ENCODE measurements at places on chromosomes 1 and 21.

GRCh38 chr1:184604152-184604900, 150.3 kb downstream of the EDEM3 start:
- DNase-seq, result no peak

DNA sequence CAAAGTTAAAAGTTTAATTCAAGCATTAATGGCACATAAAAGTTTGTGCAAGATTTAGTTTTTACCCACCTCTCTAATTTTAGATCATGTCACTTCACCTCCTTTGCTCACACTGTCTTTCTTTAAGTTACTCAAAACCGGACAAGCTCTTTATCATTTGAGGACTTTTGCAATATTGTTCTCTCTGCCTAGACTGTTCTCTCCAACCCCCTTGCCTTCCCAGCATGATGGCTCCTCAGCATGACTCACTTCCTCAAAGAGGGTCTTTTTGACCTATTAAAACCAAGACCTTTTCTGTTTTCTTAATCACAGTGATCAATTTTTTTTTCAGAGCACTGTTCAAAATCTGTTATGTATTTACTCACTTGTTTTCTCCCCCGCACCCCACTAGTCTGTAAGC, 61.3 kb downstream of the XKR8 start:
- DNase-seq, result no peak

GRCh38 chr1:177368255-177368654, 197.5 kb downstream of the BRINP2 start:
- no peak for DNase-seq

DNA sequence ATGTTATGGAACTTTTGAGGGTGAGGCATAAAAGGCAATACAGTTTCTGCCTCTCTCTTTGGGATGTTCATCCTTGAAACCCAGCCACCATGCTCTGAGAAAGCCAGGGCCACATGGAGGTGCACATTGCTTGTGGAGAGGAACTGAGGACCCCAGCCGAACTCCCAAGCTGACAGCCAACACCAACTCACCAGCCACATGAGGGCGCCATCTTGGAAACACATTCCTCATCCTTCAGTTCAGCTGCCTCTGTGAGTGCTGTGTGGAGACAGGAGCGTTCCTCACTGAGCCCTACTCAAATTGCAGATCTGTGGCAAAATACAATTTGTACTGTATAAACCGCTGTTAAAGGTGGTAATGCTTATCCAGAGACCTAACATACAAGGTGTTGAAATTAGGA, 137.5 kb downstream of the GABPA start:
- no peak for DNase-seq

DNA sequence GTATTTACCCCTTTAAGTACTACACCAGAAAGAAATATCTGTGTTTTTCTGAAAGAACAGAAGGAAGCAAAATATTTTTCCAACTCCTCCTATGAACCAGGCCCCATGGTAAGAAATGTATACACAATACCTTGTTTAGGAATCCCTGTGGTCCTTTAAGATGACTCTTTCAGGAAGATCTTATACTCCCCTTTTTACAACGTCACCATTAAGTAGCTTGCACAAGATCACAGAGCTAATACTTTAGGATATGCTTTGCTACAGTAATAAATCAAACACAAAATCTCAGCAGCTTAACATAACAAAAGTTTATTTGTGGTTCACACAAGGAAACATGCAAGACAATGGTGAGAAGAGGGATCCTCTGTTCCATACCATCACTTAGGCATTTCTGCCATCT, 8.8 kb upstream of the LAMB3 start:
- DNase-seq, result no peak

DNA sequence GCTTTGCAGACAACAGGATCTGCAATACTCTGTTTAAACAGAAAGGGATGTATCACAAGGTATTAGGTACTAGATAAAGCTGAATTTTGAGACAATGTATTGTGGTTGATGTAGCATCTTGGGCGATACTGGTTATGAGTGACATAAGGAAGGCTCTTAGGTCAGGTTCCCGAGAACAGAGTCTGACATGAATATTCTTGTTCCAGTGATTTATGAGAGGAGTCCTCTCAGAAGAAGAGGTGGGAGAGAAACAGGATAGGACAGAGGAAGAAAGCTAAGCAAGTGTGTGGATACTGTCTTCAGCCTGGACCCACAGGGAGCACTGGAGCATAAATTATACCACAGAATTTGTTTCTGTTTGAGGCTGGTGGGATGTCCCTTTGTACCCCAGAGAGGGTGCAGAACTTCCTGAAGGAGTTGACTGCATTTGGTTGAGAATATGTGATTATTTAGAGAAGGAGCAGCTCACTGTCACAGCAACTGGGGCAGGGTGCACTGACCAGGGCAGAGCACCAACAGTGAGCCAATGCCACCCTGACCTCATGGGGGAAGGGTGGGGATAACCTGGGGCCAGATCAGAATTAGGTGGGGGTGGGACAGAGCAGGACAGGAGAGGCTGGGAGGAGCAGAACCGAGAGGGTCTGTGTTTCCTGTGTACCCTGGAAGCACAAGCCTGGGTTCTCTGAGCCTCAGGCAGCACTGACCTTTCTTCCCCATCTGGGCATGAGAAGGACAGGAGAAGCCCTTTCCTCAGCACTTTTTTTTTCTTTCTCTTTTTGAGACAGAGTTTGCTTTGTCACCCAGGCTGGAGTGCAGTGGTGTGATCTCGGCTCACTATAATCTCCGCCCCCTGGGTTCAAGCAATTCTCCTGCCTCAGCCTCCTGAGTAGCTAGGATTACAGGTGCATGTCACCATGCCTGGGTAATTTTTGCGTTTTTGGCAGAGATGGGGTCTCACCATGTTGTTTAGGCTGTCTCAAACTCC, 36.3 kb upstream of the SLC6A9 start:
- no peak for DNase-seq

DNA sequence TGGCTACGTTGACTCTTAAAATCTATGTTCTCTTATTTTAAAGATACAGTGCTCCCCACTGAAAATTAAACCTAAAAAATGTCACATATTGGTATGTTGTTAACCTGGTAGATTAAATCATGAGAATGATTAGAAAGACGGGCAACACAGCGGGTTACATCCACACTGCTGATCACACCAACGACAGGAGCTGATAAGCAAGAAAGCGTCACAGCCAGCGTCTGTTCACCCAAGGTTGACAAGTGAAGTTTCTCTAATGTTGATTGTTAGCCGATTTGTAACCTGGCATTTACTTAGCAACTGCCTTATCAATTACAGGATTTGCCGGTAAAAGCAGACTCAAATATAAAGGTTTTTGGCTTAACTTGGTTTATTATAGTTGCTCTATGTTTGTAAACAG, 149.3 kb downstream of the NR5A2 start:
- DNase-seq, result no peak

GRCh38 chr1:168518201-168518689, 25.6 kb downstream of the XCL2 start:
- DNase-seq, result no peak

DNA sequence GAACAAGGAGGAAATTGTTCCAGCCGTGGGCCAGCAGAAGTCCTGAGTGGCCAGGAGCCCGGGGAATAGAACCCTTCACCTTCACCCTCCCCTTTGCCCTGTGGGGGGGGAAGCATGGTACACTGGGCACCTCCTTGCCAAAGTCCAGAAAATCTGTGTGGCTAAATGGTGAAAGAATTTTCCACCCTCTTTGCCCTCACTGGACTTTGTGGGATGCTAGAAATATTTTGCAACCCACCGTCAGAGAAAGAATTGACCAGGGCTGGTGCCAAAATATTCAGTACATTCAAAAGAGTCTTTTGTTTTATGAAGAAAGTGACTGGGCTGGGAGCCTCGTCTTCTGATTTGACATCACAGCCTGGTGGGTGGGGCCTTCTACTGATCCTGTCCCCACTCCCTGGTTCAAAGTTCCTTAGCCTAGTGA, 14.6 kb downstream of the NFASC start:
- no peak for DNase-seq

GRCh38 chr1:96376846-96377245, 344.7 kb upstream of the PTBP2 start:
- DNase-seq, result no peak

- DNase-seq, result peak; percentile 68
These were observed 7.0 kb downstream of the GPR3 start for GRCh38 chr1:27399251-27400025.

- no peak for DNase-seq
These were observed 79.2 kb downstream of the OLIG1 start for GRCh38 chr21:33149181-33149580.

- DNase-seq, result no peak
These were observed 51.0 kb downstream of the CASQ2 start for GRCh38 chr1:115717541-115717940.

- no peak for DNase-seq
These were observed 136.6 kb downstream of the SYF2 start for GRCh38 chr1:25095635-25096200.

GRCh38 chr21:39103689-39104088, 79.6 kb downstream of the PSMG1 start:
- DNase-seq, result no peak

DNA sequence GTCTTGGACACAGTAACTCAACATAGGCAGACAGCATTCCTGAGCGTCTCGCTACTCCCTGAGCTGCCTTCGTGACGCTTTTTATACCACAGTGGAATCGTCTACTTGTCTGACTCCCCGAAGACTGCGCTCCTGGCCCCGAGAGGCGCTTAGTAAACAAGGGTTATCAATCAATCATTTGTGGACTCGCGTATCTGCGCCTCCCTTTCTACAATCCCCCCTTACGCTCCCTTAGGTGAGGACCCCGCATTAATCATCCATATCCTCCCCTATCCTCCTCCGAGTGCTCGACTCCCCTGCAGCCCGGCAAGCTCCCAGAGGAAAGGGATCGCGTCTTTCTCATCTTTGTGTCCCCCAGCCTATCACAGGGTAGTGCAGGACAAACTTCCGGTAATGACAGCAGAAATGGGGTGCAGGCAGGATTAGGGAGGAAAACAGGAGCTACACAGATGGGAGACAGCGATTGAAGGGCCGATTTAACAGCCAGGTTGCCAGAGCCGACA, 522 bp downstream of the TMEM59 start:
- peak; percentile 68 for DNase-seq

GRCh38 chr1:7389906-7390603, 381.0 kb upstream of the VAMP3 start:
- DNase-seq, result peak; percentile 10

DNA sequence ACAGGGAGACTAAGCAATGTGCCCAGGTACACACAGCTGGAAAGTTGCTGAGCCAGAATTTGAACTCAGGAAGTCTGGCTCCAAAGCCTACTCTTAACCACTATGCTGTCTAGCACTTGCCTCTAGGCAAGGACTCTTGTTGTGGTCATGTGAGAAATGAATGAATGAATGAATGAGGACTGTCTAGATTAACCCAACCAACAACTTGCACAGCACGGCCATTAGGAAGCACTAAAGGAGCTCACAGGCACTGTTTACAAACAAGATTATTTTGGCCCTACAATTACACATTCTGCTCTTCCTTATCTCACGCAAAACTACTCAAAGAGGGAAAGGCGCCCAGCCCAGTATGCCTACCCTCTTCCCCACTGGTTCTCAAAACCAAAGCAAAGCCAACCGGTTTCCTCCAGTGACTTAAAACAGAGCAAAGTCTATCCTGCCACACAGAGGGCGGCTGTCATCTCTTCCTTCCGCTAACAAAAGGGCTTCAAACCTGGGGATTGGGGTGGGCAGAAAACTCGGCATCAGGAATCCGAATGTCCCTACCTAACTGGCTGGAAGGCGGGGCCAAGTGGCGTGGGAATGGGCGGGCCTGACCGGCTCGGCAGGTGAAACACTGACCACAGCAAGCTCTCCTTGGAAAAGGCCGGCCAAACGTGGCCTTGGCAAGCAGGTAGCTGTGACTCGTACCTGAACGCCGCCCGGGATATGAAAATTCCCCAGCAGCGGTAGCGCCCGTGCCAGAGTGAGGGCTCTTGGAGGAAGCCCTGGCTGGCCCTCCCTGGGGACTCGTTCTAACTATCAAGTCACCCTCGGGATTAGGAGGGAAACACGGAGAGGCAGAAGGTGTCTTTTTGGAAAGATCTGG, 948 bp downstream of the STK40 start:
- peak; percentile 54 for DNase-seq

GRCh38 chr1:90834886-90835660, 118.0 kb upstream of the BARHL2 start:
- no peak for DNase-seq

- DNase-seq, result no peak
These were observed 294.9 kb upstream of the ADGRL2 start for GRCh38 chr1:81505831-81506230.

DNA sequence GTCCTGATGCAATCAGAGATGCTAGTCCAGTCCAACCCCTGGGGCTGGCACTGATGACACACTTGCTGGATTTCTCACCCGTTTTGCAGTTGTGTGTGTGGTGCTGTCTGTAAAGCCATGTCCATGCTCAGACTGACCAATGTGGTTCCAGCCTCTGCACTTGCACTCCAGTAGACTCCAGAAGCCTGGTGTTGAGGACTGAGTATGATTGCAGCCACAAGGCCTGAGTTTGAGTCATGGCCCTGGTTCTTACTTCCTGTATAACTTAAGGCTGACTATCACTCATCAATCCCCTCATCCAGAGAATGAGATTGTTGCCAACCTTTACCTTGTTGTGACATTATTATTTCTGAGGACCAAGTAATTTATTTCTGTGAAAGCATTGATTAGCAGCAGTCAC, 34.8 kb upstream of the IKBKE start:
- no peak for DNase-seq

DNA sequence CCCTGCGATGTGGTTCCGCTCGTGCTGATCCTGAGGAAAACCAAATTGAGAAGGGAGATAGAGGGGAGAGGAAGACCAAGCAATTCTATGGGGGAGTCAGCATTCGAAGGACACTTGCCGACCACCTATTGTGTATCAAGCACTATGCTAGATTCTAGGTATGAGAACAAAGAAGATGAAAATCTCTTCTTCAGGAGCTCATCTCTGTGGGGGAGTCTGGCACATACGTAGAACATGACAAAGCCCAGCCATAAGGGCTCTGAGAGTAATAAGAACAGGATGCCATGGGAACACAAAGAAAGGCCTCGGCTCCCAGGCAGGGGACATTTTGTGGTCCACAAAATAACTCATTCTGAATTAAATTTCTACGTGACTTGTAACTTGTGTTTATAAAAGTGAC, 83.7 kb downstream of the WLS start:
- no peak for DNase-seq

DNA sequence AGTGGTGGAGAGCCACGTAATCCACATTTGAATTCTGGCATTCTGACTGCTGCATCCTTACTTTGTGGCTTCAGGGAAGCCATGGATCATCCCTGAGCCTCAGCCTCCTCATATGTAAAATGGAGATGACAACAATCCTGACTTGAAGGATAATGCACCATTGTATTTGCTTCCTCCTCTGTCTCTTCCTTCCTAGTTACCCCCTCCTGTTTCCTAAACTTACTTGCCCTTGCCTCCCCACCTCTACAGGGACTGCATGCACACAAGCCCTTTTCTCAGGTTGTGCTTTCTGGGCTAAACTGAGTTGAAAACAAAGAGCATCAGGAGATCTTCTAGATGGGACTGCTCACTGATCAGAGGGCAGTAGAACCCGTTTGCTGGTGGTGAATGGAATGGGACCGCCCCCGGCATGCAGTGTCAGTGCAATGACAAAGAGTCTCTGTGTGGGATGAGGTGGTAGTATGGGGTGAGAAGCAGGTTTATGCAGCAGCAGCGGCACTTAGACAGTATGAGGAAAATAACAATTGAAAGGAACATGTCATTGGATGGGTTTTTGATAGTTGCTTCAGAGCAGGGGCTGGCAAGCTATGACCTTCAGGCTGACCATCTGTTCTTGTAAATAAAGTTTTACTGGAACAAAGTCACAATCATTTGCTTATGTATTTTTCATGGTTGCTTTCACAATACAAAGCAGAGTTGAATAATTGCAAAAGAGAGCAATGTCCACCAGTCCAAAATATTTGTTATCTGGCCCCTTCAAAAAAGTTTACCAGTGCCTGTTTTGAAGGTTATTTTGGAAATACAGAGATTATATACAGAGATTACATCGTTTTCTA, 6.1 kb upstream of the ADAMTS1 start:
- DNase-seq, result no peak

All from femur (tissue), 1 donor.